ENCODE measurements at places on chromosomes 2 and 18.
A peak's percentile ranks its signal among the peaks of the same experiment; 100 is the strongest.

GRCh38 chr2:234462218-234462992 is 34.5 kb downstream of the ARL4C start:
- no peak for DNase-seq

GRCh38 chr18:69400253-69400975 is at the start of gene DOK6:
TSS of gene DOK6 (plus strand) at chr18:69400888.
- peak; percentile 90 for DNase-seq

- no peak for DNase-seq
Measured at GRCh38 chr2:174654419-174654941, 56.9 kb upstream of the WIPF1 start.

DNA sequence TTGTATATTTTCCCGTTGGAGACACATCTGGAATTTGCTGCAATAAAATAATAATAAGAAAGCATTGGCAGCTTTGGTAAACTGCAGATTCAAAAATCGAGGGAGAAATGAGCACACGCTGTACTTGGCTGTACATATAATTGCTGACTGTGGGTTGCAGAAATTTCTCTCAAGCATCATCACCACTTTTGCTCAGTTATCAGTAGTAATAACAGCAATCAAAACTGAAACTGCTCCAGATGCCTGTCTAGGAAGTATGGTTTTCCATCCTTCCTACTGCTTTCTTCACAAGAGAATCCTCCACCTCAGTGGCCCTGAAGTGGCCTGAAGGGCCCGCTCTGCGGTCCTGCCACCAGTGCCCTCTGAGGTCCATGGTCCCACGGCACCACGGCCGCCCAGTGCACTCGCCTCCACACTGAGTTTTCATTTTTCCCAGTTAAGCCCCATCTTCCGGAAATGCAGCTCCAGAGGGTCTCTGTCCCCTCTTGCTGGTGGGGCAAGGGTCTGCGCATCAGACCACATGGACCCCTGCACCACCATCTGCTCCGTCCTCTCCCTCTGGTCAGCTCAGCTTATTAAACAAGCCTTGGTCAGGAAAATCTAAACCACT is 3.9 kb downstream of the DUSP28 start:
- no peak for DNase-seq

GRCh38 chr18:33355263-33355662 is 85.3 kb downstream of the CCDC178 start:
- DNase-seq: no peak

GRCh38 chr2:224954980-224955379 is 87.3 kb downstream of the DOCK10 start:
- no peak for DNase-seq

All from tongue (tissue), 3 donors.